NCI-H1436 treated with DMSO at 0.1 percent for 48 hours (cell line): ENCODE measurements at places on chromosomes 3 and 15.

DNA sequence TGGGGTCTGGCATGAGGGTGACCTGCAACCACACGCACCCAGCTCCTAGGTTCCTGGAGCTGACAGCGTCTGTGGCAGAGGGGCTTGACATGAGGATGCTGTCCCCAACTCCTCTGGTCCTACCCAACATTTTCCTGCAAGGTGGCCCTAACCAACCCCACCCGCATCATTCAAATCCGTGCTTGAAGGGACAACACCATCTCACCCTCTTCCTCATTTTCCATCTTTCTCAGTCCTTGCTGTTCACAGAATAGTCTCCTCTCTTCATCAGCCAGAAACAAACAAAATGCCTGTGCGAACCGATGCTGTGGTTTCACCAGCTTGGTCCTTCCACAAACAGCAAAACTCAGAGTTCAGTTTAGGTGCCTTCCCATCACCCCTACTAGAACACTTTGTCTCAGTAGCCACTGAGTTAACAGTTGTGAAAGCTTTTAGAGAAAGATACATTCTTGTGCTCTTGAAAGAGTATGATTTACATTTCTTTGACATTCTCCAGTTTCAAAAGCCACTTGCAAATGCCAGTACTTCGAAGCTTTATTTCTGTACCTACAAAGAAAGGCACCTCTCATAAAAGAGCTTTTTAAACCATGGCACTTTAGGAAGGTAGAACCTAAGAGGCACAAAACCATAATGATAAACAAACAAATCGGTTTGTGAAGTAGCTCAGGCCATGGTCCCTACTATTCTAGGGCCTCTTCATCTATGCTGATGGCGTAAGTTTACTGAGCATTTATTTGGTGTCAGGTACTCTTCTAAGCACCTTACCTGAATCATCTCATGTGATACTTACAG, 360.1 kb downstream of the SHQ1 start:
- no peak for DNase-seq

DNA sequence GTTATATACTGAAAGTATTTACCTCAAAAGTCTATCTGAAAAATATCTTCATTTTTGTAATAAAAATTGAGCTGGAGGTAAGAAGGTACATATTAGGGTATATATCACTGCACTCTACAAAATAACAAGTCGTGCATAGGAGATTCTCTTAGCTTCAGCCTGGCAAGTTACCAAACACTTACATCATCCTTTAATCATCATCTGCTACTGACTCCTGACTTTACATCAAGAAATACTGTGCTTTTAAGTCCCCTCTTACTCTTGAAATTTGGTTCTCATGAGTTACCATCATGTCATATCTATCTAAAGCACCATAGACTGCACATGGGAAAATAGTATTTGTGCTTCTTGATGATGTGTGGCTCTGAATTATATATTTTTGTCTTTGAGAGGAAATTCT, 50.8 kb downstream of the LYSMD4 start:
- DNase-seq = no peak

- DNase-seq = no peak
These were observed 583.1 kb upstream of the CFAP20DC start for GRCh38 chr3:59632760-59633573.

DNA sequence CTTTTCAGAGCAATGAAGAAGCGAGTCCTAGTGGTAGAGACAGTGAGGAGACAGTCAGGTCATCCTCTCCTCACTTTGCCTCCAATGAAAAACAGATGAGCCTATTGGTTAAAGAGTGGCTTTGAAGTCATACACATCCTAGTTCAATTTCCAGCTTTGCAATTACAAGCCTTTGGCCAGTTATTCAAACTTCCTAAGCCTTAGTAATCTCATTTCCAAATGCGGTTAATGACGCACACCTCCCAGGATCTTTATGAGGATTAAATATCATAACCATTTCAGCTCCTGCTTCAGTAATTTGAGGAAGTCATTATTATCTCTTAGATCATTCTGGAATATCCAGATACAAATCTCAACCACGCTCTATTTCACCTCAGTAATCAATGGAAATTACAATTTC, 10.0 kb upstream of the ST6GAL1 start:
- no peak for DNase-seq

DNA sequence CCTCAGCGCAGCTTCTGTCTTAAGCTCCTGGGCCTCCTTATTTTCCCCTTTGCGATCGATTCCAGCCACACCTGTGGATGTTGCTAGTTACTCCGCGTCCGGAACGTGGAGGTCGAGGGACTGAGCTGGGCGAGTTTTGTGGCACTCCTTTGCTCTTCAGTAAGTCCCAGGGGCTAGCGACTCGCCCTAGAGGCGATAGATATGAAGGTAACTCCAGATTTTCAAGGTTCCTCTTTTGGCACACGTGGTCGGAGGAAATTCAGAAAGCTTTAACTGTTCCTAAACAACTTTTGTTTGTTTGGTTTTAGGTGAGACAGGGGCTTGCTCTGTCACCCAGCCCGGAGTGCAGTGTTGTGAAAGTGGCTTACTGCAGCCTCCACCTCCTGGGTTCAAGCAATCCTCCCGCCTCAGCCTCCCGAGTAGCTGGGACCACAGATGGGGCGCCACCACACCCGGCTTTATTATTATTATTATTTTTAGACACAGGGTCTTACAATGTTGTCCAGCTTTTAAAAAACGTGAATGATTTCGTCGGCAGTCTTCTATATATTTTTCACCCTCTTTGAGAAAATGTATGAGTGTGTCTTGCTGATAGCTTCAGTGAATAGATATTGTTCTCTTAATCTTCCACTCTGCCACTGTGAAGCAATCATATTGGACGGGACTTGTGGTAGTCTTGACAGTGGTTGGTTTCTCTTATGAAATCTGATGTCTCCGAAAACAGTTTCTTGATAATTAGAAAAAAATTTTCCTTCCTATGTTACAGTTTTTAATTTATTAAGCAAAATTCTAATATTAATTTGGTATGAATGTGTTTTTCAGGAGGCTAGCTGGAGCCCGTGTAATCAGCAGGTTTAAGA, 785 bp downstream of the MFSD1 start:
- no peak for DNase-seq

- no peak for DNase-seq
These were observed 8.2 kb downstream of the TRNT1 start for GRCh38 chr3:3134750-3135448.
